ENCODE measurements at places on chromosomes 3 and 15.

GRCh38 chr3:140545756-140546155 is 132.1 kb upstream of the TRIM42 start:
- DNase-seq, result no peak

- DNase-seq, result no peak
These were observed 43.5 kb upstream of the BDH1 start for GRCh38 chr3:197599089-197599765.

DNA sequence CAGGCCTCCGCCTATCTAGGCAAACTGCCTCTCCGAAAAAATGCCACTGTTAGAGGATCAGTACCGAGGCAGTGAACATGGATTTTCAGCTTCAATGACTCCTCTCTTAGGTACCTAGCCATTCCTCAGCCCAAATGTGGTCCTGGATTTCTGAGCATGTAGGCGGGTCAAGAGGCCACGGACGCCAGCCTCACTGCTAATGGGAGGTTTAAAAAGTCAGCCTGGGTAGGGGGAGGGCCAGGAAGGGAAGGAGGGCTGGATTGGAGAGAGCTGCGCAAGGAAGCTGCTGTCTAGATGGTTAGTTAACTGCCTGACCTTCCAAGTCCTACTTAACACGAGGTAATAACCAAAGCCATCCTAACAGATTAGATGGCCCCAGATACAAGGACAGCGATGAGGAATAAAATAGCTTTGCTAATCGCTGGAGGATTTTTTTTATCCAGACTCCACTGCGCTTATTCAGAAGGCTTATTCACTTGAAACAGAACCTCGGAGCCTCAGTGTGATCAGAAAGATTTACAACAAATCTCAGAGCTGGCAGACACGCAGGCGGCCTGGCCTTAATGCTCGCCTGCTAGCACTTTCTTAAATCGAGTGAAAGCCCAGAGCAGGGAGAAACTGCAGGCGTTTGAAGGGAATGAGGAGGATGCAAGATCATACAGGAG is 34.3 kb downstream of the TLE3 start:
- DNase-seq, result no peak

DNA sequence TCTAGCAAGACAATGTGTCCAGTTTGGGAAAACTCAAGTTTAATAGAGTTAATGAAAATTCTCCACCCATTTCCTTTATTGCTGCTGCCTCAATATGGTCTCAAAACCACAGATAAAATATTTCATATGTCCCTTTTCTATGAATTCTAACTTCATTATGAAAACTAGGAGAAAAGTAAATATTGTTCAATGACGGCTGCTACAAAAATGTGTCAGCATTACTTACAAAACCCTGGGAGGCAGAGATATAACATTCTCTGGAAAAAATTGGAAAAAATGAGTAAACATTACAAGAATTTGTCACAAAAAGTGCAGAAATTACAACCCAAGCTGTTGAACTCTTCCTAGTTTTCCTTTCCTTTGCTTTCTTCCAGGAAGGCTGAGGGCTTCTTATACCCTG is 22.2 kb upstream of the FBN1 start:
- no peak for DNase-seq

GRCh38 chr3:110984456-110985250 is 87.0 kb upstream of the NECTIN3 start:
- DNase-seq, result no peak

DNA sequence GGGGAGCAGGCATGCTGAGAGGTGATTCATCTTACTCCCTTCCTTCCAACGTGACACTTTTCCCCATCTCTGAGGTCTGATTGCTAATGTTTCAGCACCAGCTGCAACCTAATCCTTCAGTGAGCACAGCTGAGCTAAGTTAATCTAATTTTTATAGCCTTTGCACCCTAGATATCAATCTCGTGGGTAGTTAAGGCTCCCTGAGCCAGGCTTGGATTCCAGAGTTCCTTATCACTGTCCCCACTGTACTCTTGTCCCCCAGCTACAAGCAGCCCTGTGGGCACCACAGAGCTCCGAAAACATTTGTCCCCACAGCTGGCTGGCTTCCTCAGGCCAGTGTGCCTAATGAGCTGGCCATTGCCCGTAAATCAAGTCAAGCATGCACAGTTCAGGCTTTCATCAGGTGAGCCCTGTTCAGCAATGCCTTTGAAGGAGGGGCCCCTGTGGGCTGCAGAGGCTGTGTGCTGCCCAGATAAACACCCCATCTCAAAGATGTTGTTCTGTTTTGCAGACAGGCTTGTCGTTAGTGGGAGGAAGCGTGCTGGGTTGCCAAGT is 376.9 kb upstream of the RASGRP1 start:
- no peak for DNase-seq

DNA sequence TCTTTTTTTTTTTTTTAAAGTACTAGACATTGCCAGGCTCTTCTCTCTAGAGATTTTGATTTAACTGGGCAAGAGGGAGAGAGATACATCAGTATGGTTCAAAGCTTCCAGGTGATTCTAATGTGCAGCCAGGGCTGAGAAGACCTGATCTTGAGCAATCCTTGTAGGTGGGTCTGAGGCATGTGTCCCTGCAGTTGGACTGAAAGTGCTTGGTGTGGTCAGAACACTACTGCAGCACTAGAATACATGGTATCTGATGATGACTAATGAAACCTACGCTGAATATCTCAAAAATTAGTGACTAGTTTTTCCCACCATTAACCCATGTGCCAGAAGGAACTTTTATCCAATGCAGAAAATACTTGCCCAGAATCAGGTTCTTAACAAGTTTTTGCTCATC is 34.4 kb upstream of the MYO5C start:
- DNase-seq, result no peak

GRCh38 chr3:31924610-31925270 is 56.3 kb downstream of the OSBPL10 start:
- no peak for DNase-seq

GRCh38 chr15:68309024-68309423 is 31.5 kb downstream of the FEM1B start:
- no peak for DNase-seq

DNA sequence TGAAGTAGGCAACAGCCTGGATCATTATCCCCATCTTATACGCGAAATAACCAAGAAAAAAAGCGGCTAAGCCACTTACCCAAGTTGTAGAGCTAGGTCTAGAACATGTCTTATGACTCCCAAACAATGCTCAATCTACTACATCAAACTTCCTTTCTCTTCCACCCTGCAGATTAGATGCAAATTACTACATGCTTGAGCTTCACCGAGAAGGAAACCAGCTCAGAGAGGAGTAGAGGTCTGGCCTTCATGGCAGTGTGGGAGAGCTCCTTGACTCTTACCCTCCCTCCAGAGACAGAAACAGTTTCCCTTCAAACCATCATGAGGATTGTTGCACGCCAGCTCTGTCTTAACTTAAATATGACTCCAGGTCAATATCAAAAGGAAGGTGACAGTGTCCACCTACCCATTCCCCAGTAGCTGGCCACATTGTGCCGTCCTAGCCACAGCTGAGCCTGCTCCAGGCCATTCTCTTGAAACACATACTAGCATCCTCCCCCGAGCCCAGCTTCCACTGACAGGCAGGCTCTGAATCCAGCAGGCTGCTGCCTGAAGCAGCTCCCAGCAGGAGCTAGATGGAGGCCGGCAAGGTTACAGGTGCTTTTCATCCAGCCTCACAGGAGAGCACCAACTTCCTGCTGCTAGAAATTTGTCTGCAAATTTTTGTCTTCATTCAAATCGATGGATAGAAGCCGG is 56.8 kb downstream of the CPN2 start:
- DNase-seq, result no peak

GRCh38 chr15:91491101-91491950 is 362.2 kb upstream of the SLCO3A1 start:
- DNase-seq, result no peak

DNA sequence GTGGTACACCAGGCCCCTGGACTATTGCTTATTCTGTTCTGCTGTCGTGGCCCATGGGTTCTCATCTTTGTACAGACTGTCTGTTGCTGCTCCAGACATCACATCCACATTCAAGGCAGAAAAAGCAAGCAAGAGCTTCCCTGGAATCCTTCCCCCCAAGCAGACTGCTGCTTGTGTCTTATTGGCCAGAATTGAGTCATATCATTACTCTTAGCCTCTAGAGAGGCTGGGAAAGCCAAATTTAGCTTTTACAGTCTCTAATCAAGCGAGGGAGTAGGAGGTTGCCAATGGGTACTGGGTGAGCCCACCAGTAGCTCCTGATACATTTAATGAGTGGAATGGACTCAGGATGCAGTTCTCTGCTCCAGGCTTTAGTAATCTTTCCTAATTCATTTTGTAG is 39.4 kb downstream of the RAB6B start:
- no peak for DNase-seq

GRCh38 chr3:156974931-156975330 is 148.8 kb downstream of the LEKR1 start:
- no peak for DNase-seq

DNA sequence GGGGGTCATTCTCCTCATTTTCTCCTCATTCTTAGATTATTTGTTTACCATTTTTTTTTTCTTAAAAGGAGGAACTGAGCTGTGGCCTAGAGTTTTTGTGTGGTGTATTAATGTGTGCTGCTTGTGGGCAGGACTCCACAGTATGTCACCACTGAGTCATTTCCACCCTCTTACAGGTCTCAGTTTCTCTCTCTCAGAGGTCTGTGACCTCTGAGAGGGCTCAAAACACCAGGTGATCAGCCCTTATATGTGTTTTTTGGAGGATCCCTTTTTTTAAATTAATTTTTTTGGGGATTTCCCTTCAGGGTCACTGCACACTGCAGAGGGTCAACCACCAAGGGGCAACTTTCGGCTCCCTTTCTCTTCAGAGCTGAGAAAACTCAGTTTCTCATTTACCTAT is 166.4 kb downstream of the SUCNR1 start:
- no peak for DNase-seq

DNA sequence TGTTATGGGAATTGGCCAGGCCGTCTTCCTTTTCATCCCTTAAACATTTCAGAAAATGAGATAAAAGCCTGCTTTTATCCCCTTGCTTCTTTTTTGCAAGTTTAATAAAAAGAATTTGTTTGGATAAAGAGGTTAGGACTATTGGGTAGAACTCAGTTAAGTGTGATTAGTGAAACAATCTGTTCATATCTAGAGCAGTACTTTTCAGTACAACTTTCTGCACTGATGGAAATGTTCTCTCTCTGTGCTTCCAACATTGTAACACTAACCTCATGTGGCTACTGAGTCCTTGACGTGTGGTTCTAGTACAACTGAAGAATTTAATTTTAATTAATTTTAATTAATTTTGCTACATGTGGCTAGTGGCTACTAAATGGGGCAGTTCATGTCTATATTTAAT is 246.9 kb downstream of the UBE2E2 start:
- no peak for DNase-seq

DNA sequence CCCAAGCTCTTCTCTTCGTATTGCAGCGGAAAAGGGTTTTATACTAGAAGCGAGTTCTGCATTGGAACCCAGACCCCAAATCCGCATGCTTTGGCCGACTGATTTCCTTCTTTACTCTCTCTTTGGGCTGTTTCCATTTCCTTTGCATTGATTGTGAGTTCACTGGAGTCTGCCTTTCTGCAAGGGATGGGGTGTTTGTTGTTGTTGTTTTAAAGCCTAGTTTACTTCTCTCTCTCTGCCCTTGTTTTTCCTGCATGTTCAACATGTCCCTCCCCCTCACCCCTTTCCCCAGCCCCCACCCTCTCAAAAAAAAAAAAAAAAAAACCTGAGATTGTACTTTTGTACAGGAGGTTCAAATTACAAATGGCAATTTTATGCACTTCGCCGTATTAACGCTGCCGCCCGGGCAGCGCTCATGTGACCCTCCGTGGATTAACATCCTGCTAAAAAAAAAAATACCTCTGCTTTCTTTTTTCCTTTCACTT is 2.2 kb downstream of the NR2F2 start:
- no peak for DNase-seq

DNA sequence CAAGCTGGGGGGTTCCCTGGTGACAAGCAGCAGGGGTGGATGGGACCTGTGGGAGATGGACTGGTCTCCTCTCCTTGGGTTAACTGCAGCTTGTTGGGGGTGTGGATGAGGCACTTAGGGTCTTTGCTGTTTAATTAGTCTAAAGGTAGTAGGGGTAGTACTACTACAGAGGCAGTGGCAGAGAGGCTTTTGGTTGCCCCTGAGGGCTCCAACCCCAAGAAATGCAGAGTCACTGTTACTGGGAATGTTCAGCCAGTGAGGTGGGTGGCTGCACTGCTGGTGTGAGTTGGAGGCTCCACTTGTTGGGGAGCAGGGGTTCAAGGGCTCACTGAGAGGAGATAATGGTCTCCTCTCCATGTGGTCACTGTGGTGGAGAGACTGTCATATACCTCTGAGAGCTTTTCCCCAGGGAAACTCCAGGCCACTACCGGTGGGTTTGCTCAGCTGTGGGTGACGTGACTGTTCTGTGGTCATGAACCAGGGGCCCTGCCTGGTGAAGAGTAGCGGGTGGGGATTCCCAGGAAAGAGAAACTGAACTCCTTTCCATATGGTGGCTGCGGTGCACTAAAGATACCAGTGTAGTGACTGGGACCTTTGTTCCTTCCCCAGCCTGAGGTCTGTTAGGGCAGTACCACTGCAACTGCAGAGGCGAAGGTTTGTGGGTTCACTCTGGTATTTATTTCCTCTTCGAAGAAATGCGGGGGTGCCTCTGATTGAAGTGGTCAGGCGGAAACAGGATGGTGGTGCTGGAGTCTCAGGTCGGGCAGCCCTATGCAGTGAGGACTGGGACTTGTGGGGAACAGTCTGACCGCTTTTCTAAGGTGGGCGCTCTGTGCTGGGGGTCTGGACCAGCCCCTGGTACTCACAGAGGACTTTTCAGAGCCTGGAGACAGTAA is 68.9 kb upstream of the TNFSF10 start:
- DNase-seq, result no peak

Measured in DMS 273 treated with DMSO at 0.1 percent for 48 hours (cell line).